ENCODE measurements at places on chromosomes 7 and 10. TPM values are rescaled to one million over a fixed set of nuclear protein-coding genes. Genes with fewer than 3 reads are reported as not detected.

GRCh38 chr7:35348611-35349400, 94.9 kb upstream of the TBX20 start:
- no peaks in the 10 kb centered on the region for H3K4me1 ChIP-seq
- no peaks in the 10 kb centered on the region for H3K27me3 ChIP-seq
- no peak for DNase-seq
- H3K27ac ChIP-seq: no peak overlapping the region
- no peak overlapping the region for H3K4me3 ChIP-seq

- peaks cover 14% of the 10 kb centered on the region for H3K4me1 ChIP-seq
- peak; percentile 84 for DNase-seq
- H3K36me3 ChIP-seq: no peaks in the 10 kb centered on the region
Measured at GRCh38 chr7:2523941-2524807, 4.6 kb downstream of the LFNG start.

DNA sequence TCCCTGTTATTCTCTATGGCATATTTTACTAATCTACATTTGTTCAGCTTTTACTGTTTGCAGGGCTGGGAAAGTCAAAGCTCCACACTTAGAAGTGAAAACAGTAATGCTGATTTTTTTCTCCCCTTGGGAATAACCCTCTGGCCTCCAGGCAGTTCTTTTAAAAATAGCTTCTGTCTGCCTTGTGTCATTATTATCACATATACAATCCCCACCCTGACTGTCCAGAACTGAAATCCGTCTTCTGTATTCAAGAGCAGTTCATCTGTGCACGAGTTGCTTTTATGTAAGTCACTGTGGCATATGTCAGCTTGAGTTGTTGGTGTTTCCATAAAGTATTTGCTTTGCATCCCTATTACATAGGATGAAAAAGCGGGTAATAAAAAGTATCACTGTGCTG, 1221.1 kb upstream of the CELF2 start:
- H3K4me3 ChIP-seq: no peak overlapping the region
- no peak for DNase-seq
- H3K27me3 ChIP-seq: no peaks in the 10 kb centered on the region
- no peaks in the 10 kb centered on the region for H3K4me1 ChIP-seq

- H3K27me3 ChIP-seq: no peaks in the 10 kb centered on the region
- no peak overlapping the region for H3K27ac ChIP-seq
- no peak overlapping the region for H3K4me3 ChIP-seq
- no peak for DNase-seq
- H3K4me1 ChIP-seq: no peaks in the 10 kb centered on the region
Measured at GRCh38 chr7:17516771-17517170, 218.3 kb downstream of the AHR start.

GRCh38 chr7:16776053-16776452, 22.5 kb downstream of the TSPAN13 start:
- no peak for DNase-seq
- no peak overlapping the region for H3K27ac ChIP-seq
- no peaks in the 10 kb centered on the region for H3K36me3 ChIP-seq
- H3K27me3 ChIP-seq: no peaks in the 10 kb centered on the region
- H3K4me1 ChIP-seq: no peaks in the 10 kb centered on the region
- H3K4me3 ChIP-seq: no peak overlapping the region

The PCLO gene
- not detected for total RNA-seq

DNA sequence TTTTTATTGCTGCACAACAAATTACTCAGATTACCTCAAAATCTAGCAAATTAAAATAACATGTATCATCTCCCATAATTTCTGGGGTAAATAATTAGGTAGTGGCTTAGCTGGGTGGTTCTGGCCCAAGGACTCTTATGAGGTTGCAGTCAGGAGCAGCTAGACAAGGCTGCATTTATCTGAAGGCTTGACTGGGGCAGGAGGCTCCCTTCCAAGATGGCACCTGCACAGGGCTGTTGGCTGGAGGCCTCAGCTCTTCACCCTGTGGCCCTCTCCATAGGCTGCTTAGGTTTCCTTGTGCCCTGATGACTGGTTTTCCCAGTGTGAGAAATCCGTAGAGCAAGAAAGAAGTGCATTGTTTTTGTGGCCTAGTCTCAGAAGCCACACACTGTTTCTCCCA, 34.7 kb upstream of the ELFN1 start:
- H3K4me1 ChIP-seq: peaks cover 11% of the 10 kb centered on the region
- no peak overlapping the region for H3K4me3 ChIP-seq
- no peak for DNase-seq
- no peaks in the 10 kb centered on the region for H3K27me3 ChIP-seq
- no peak overlapping the region for H3K27ac ChIP-seq

DNA sequence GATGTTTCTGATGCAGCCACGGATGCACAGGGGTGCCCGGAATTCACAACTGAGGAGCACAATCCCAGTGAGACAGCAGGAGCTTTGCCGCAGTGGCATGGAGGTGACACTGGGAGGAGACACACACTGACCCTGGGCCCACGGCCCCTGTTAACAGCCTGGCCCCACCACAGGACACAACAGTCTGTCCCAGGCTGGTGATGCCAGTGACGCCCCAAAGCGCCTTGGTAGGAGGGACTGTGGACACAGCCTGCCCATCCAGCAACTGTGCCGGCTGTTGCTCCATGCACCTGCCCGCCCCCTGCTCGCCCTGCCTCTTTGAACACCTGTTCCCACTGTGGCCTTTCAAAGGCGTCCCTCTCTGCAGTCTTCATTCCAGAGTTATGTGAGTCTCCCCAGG, 49.8 kb downstream of the KLF6 start:
- peaks cover 6% of the 10 kb centered on the region for H3K4me1 ChIP-seq
- no peaks in the 10 kb centered on the region for H3K36me3 ChIP-seq
- no peak overlapping the region for H3K4me3 ChIP-seq
- DNase-seq: no peak
- no peaks in the 10 kb centered on the region for H3K27me3 ChIP-seq

- H3K27ac ChIP-seq: no peak overlapping the region
- DNase-seq: no peak
- H3K4me3 ChIP-seq: no peak overlapping the region
- H3K27me3 ChIP-seq: no peaks in the 10 kb centered on the region
Measured at GRCh38 chr7:19061331-19061730, 56.1 kb downstream of the TWIST1 start.

The GBX1 gene
- total RNA-seq: not detected

The ZDHHC16 gene
- 19.7 TPM for total RNA-seq

- no peaks in the 10 kb centered on the region for H3K27me3 ChIP-seq
- H3K4me1 ChIP-seq: no peaks in the 10 kb centered on the region
- no peak overlapping the region for H3K27ac ChIP-seq
- H3K4me3 ChIP-seq: no peak overlapping the region
- DNase-seq: no peak
Measured at GRCh38 chr10:59771162-59771807, 18.0 kb upstream of the MRLN start.

The VIM gene
- 197 TPM for total RNA-seq

DNA sequence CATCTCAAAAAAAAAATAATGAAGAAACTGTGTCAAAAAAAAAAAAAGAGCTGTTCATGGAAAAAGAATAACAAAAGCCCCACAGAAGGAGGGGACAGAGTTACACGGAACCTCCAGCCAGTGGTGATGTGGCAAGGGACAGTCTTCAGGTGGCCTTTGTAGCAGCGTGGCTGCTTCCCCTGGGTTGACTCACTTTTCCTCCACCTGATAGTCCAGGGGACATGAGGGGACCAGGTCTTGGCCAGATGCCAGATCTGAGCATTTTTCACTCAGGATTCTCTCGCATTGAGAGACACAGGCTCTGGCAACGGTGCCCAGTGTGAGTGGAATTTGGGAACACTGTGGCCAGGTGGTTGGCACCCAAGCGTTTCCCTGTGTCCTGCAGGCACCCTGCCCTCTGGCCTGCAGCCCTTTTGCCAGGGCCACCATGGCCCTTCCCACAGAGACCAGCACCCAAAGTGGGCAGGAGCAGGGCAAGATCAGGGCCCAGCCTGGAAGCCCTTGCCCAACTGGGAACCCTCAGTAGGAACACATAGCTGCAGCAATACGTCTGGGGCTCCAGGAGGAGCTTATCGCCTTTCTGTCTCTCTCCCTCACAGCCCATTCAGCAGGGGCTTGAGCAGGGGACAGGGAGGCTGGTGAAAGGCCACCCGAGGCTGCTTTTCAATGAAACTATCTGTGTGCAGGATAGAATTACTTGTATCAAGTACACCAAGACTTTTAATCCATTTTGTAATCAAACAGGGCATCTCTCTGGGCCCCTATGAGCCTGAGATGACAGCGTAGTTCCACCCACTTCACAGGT, 159.1 kb downstream of the UBE2H start:
- H3K36me3 ChIP-seq: no peaks in the 10 kb centered on the region
- H3K27me3 ChIP-seq: no peaks in the 10 kb centered on the region
- no peak for DNase-seq
- H3K4me3 ChIP-seq: no peak overlapping the region

DNA sequence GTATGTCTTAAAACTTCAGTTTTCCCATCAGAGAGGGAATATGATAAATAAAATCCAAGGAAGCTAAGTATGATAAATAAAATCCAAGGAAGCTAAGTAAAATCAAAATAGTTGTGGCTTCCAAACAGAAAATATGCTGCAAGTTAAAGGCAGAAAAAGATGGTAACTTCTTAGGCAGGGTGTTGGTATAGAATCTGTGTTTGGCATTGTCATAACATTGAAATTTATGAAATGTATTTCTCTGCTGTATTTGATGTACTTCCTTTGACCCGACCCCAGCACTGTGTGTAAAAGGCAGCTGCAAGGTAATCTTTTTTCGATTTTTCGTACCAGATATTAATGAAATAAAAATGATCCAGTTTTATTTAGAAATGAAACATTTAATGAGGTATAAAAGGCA, 537.2 kb downstream of the TFEC start:
- H3K27ac ChIP-seq: no peak overlapping the region
- H3K27me3 ChIP-seq: no peaks in the 10 kb centered on the region
- H3K4me3 ChIP-seq: no peak overlapping the region
- no peaks in the 10 kb centered on the region for H3K4me1 ChIP-seq

DNA sequence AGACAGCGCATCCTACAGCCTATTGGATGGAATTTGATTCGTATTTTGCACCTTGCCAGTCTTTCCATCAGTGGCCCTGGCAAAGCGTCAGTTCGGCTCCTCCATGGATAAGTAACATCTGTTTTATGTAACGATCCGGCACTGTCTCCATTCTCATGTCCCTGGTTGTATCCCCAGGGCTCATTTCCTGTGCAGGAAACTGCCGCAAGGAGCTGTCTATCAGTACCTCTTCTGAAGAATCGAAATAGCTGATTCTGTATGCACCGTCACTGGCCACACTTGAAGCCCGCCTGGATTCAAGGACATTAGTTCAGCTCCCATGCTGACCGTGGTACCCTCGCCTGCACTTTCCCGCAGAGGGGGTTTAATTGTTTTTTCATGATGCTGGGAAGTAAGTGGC, 53.1 kb upstream of the NPS start:
- DNase-seq: no peak
- no peaks in the 10 kb centered on the region for H3K27me3 ChIP-seq
- no peak overlapping the region for H3K27ac ChIP-seq
- no peak overlapping the region for H3K4me3 ChIP-seq
- no peaks in the 10 kb centered on the region for H3K4me1 ChIP-seq

GRCh38 chr10:122746408-122746807, 46.8 kb upstream of the C10orf120 start:
- H3K36me3 ChIP-seq: no peaks in the 10 kb centered on the region
- no peak for DNase-seq
- no peak overlapping the region for H3K27ac ChIP-seq
- no peaks in the 10 kb centered on the region for H3K27me3 ChIP-seq

The TMEM139 gene
- not detected for total RNA-seq

The ZNF239 gene
- 5.3 TPM for total RNA-seq

The AKR1D1 gene
- not detected for total RNA-seq

DNA sequence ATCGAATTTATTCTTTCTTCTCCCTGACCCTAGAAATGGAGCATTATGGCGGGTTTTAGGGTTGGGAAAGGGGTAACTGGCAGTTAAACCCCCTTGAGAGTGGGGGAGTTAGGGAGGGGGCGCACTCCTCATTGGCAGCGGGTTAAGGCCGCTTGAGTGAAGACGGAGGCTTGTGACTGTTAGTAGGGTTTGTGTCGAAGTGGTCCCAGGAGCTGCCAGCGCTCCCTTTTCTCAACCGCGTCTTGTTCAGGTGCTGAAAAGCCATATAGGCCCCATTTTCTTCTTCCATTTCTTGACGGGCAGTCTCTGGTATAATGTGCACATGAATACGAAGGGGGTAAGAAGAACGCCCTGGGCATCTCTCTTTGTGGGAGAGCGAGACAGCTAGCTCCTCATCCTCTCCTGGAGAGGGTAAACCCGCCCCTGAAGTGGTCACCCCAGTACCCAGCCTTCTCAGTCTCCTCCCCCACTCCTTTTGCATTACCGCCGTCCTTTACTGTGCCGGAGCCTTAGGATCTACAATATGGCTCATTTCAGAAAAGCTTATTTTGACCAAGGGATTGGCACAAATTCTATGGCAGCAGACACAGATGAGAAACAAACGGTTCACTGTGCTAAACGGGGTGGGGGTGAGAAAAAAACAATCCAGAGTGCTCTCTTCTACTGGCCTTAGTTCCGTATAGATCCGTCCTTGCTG, 836 bp downstream of the KMT2E start:
- no peaks in the 10 kb centered on the region for H3K27me3 ChIP-seq
- H3K27ac ChIP-seq: peak overlapping the region; percentile 100
- H3K36me3 ChIP-seq: no peaks in the 10 kb centered on the region
- H3K4me1 ChIP-seq: peaks cover 38% of the 10 kb centered on the region
- DNase-seq: peak; percentile 57
- peak overlapping the region; percentile 92 for H3K4me3 ChIP-seq

Data from psoas muscle (tissue), 8 donors.